ENCODE measurements at places on chromosomes 7 and 10.

DNA sequence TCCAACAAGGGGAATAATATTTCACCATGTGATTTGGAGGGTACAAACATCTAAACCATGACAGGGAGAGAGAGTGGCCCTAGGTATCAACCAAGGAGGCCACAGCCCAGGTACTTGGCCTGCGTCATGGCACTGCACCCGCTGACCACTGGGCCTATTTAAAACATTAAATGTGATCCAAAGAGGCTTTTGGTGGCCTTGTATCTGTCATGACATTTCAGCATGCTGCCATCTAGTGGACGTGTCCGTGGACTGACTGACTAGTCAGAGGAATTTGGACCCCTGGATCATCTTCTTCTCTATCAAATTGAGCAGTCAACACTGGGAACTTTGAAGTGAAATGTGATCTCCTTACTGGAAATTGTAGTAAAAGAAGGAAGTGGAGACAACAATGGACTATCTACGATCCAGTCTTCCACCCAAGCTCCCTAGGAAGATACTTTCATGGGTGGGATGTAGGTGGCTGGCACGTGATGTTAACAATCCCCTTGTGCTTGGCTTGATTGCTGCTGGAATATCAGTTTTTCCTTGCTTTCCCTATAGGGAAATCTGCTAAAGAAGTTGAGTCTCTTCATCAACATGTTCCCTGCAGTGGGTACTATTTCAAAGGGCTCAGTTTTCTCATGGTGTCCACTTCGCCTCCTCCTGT lies 24.6 kb upstream of the ITGA8 start:
- DNase-seq: no peak

- no peak for DNase-seq
Observed at GRCh38 chr10:91974960-91975359, 51.4 kb downstream of the BTAF1 start.

GRCh38 chr7:111407258-111407657 lies 155.0 kb downstream of the IMMP2L start:
- DNase-seq: no peak

- DNase-seq: no peak
Observed at GRCh38 chr10:119375574-119376272, 166.8 kb downstream of the RGS10 start.

DNA sequence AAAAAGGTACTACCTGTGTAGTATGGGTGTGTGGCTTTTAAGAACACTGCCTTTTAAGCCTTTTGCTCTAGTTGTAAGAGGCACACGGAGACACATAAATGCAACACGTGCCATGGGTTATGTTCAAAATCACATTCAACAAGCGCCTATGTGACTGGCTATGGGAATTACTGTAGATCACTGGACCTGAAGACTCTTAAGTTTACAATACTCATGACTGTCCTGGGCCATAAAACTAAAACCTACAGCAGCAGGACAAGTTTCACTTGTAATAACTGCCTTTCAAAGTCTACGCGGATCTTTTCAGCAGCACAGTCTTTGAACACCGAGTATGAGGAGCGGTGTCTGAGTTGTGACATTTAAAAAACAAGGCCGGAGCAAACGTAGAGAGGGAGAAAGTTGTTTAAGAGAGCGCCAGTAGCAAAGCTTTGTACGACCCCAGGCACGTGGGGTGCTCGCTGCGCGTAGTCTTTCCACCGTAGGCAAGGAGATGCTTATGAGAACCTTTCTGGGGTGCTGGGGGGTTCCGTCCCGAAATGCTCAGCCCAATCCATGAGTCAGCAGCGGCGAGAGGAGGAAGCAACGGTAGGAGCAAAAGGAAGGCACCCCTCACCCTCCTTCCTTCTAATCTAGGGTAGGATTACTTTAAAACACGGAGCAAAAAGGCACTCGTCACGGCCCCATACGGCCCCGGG lies 662 bp downstream of the DNAJC2 start:
- no peak for DNase-seq

DNA sequence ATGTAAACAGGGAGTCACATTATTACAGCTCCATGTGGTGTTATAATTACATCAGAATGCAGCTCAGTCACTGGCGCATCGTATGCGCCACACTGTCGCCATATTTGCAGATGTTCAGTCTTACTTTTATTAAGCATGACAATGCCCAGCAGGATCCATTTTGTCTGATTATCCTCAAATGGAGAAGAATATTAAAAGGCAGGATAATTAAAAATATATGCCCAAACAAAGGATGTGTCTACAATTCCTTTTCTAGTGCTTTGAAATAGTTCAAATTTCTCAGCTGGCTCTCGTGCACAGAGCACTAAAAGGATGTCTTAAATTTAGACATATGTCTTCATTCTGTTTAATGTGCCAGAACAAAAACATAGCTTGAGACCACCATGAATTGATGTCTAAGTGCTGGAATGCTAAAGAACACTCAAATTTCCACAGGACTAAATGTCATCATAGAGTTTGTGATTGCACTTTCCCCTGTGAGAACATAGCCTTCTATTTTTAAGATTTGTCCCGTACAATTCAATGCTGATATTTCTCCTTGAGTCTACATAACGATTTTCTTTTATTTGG lies 168.0 kb downstream of the DKK1 start:
- DNase-seq: no peak

- no peak for DNase-seq
Observed at GRCh38 chr10:86411281-86411841, 44.8 kb upstream of the GRID1 start.

DNA sequence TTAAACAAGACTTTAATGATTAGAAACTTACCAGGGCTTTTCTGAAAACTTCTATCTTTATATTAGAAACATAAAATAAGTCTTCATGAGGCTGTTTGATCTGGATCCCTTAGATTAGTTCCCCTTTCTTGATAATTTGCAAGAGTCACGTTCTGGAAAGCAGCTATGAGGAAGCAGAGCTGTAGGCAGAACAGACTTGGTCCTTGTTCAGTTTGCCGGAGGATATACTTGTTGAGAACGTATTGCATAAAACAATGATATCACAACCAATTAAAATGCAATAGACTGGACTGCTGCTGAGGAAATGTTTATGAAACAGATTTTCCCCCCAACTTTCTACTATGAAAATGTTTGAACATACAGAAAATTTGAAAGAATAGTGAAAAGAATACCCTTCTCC lies 2.8 kb downstream of the SAMD9L start:
- DNase-seq: no peak

DNA sequence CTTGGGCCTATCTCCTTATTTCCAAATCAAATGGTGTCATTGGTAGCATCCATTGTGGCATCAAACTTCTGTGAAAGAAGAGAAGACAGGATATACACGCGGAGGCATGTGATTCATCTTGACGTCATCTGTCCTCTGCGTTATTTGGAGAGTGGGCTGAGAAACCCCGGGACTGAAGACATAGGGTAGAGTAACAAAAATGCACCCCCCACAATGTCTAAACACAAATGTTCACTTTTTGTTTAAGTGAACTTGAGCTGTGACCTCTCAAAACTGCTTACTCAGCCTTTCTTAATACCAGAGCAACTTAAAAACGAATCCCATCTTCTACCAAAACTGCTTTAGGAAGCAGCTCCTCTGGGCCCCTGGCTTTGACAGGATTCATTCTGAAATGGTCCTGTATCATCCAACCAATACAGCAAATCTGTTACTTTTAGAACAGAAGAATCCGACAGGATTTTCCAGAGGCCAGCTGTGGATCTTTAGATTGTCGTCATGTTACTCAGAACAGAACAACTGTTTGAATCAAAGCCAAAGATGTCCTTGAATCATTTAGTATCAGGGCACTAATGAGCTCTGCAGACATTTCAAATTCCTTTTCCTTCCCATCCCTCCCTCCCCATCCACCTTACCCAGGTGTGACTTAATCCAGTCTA lies 438.1 kb downstream of the SUGCT start:
- no peak for DNase-seq

DNA sequence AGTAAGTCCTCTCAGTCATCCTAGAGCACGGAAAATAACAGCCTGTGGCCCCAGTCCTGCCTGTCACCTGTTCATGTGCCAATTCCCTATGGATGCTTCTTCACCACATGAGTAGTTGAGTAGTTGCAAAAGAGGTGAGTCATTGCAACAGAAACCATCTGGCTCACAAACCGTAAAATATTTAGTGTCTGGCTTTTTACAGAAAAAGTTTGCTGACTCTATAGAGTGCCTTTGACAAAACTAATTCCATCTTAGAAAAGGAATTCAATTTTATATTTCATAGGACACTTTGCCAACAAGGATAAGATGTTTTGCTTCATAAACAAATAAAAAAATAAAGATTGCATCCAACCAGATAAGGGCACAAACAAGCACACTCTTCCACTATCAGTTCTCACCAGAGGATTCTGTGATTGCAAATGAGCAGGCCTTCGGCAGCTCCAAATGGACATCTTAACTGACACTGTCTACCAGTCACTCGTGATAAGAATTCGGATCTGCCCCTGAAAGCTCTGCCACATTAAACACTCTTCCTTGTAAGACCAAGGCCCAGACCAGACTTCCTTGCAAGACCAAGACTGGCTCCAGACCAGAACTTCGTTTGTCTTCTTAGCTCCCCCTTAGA lies 242.7 kb upstream of the SEMA3C start:
- no peak for DNase-seq

GRCh38 chr10:75694269-75694668 lies 262.8 kb downstream of the LRMDA start:
- no peak for DNase-seq

- no peak for DNase-seq
Observed at GRCh38 chr7:128221929-128222403, 19.1 kb upstream of the LEP start.

DNA sequence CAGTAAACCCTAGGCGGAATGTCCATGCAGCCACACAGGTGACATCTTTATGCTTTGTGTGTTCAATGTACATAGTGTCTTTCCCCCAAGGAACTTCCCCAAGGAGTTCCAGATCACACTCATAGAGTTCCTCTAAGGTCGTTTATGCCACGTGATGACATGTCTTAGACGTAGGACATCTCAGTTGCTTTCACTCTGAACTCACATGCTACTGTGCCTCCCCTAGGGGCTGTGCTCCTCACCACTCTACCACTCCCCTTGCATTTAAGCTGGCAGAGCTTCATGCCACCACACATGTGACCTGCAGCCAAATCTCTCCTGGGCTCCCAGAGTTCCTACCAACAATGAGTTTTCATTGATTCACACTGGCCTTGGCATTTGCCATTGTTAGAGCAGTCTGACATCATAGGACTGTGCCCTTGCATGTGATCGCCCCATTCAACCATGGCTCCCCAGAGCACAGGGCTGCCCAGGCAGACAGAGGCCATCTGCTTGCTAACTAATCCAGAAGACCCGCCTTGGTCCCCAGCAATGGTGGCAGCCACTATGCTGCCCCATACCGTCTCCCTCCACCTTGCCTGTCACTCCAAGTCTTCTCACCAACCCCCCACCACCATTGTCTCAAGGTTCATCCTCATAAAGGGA lies 95.3 kb upstream of the MACROH2A2 start:
- no peak for DNase-seq

DNA sequence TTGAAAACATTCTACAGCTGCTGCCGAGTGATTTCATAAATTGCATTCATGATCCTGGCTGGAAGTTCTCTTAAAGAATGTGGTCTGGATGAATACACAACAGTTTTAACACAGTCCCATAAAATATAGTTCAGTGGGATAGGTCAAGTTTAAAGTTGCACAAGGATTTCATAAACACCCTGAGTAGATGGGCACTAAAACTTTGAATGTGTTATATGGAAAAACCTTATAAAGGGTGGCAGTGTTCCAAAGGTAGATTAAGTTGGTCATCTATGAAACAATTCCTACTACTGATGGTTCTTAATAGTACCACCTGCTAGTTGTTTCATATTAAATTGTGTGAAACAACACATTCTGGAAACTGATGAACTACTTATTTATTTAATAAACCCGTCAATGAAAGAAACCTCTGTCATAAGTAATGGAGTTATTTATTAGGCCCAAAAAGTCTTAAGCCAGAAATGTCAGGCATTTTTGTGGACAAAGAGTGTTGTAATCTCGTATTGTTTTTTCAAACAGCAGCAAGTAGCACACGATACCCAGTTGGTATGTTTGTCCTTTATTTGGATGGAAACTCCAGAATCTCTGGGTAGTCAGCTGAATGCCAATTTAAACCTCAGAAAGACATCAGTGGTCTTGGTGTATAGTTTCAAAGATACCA lies 14.3 kb upstream of the RPA3 start:
- DNase-seq: no peak

GRCh38 chr10:77321838-77322237 lies 315.8 kb downstream of the KCNMA1 start:
- DNase-seq: no peak

DNA sequence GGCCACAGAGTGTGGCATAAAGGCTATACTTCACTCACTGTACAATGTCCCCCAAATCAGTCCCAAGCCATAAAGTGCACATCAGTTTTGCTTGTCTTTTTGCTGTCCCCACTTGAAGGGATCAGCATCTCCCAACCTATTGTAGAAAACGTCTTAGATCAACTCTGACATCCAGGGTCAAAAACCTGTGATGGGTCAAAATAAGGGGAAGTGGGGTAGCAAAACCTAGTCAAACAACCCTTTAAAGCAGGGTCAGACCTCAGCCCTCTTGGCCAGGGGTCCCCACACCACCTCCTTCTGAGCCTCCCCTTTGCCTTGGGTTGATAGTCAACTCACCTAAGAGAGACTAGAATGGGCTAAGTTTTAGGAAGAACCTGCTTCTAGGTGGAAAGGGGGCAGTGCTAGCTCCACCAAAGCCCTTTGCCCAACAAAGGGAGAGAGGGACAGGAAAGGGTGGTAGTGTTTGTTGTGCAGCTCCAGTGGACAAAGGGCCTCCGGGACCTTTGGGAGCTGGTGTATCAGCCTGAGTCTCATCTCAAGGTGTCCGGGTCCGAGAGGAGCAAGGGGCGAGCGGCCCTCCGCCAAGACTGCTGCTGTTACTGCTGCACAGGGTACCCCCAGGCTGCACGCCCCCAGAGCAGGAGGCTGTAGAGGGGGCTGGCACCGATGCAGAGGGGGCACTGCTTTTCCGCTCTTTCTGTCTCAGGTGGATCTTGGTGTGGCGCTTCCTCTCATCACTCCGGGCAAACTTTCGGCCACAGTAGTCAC lies 3.3 kb downstream of the EGR2 start:
- no peak for DNase-seq

DNA sequence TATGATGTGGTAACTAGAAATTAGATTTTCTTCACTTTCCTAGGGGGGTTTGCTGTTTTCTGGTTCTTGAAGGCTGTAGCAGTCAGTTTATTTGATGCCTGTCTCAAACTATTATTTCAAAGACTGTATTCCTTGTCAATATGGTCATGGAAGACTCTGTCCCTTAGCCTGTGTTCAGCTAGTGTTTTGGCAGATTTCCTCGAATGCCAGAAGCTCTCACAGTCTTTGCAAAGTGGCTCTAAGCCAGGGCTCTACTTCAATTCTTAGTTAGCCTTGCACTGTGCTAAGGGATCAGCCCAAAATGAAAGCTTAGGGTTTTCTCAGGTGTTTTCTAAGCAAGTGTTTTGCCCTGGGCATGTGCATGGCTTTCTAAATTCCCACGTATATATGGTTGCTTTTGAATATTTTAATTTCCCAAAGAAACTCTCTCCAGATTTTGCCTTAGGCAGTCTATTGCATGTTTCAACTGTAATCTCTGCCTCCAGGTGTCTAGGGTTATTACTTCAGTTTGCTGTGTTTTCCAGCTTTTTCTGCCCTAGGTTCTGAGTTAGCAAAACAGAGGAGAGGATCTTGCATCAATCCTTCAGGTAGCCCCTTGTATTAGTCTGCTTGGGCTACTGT lies 7.2 kb upstream of the C1GALT1 start:
- DNase-seq: no peak
